ENCODE measurements at places on chromosomes 6 and 20. TPM values are rescaled to one million over a fixed set of nuclear protein-coding genes. Genes with fewer than 3 reads are reported as not detected.

The KIFC1 gene
- 43.1 TPM for total RNA-seq

The CAGE1 gene
- not detected for total RNA-seq

The CLPSL2 gene
- 0.99 TPM for total RNA-seq

The RAET1L gene
- 0.44 TPM for total RNA-seq

The SNAI1 gene
- 11.1 TPM for total RNA-seq

The RSPH4A gene
- 0.20 TPM for total RNA-seq

The TCF21 gene
- 0.07 TPM for total RNA-seq

The CCM2L gene
- 0.68 TPM for total RNA-seq

The RRAGD gene
- 4.8 TPM for total RNA-seq

The MEI4 gene
- total RNA-seq = not detected

The MAP3K5 gene
- 2.2 TPM for total RNA-seq

The CAP2 gene
- 10.5 TPM for total RNA-seq

The QRSL1 gene
- total RNA-seq = 7.1 TPM
